Uterus (tissue), 4 donors: ENCODE measurements at places on chromosomes 5 and 9.
A peak's percentile ranks its signal among the peaks of the same experiment; 100 is the strongest.

- DNase-seq: no peak
Measured at GRCh38 chr5:179411161-179411841, 66.0 kb upstream of the ADAMTS2 start.

GRCh38 chr9:16103620-16104397 is 551.0 kb downstream of the CCDC171 start:
- peak; percentile 90 for DNase-seq

DNA sequence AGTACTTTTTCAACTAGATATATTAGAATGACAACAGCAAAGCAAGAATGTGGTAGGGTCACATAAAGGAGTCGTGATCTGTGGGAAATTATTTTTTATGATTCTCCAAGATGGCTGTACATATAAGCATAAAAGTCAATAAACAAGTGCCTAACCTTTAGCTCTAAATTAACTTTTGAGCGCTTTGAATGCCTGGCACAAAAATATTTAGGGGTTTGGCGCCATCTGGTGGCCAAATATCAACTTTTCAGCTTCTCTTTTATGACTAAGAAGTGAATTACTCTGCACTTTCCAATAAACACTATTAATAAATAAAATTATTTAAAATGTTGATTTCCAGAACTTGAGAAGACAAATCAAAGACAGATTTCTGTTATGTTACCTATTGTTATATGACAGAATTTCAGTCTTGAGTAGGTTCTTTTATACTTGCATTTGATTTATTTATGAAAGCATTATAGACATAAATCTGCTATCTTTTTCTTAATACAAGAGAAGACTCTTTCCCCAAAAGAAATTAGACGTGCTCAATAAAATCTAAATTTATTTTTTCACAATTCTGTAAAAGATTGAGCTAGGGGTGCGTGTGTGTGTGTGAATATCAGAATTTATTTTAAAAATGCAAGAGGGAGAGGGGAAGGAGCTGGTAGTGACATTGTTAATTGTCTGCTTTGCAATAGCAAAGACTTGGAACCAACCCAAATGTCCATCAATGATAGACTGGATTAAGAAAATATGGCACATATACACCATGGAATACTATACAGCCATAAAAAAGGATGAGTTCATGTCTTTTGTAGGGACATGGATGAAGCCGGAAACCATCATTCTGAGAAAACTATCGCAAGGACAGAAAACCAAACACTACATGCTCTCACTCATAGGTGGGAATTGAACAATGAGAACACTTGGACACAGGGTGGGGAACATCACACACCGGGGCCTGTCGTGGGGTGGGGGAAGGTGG is 36.7 kb upstream of the ARRDC3 start:
- DNase-seq: peak; percentile 45

DNA sequence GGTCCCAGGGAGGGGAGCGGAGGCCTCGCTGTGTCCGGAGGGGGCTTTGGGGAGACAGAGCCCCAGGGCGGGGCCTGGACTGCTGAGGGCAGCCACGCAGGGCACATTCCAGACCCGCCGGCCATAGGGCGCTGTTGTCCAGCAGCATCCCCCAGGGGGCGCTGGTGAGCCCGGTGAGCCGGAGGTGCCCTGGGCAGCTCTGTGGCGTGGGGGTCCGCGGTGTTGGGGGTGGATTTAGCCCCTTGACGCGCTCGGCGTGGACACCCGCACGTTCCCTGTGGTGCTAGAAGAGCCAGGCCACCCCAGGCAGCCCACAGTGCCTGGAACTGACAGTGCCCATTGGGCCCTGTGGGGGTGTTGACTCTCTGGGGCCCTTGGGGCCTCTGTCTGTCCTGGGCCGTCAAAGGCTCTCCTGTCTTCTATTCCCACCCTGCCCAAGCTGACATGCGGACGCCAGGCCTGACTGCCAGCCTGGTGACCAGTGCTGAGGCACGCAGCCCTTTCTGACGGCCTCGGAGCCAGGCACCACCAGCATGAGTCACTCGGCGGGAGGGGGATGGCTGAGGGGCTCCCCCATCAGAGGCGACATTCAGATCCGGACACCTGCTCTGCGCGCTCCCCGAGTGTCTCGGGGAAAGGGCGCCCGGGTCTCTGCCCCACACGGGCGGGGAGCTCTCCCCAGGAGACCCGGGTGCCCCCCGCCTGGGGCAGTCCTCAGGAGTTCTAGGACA is 23.9 kb downstream of the TPPP start:
- DNase-seq: no peak

DNA sequence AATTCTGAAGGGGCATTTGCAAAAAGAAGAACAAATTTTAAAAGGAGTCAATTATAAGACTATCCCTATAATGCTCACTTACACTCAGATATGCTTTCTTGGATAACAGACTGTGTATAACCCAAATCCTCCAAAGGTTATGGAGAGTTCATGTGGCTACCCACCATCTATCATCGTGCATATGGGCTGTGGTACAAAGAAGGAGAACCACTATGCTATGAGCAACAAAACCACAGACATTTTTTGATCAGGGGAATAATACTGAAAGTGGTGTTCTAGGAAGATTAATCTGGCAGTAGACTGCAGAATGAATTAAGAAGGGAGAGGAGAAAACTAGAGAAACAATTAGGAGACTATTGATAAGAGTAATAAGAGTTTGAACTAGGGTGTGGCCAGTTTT is 16.8 kb downstream of the NR3C1 start:
- DNase-seq: no peak

- DNase-seq: no peak
Measured at GRCh38 chr5:25393957-25394356, 749.2 kb upstream of the CDH10 start.

DNA sequence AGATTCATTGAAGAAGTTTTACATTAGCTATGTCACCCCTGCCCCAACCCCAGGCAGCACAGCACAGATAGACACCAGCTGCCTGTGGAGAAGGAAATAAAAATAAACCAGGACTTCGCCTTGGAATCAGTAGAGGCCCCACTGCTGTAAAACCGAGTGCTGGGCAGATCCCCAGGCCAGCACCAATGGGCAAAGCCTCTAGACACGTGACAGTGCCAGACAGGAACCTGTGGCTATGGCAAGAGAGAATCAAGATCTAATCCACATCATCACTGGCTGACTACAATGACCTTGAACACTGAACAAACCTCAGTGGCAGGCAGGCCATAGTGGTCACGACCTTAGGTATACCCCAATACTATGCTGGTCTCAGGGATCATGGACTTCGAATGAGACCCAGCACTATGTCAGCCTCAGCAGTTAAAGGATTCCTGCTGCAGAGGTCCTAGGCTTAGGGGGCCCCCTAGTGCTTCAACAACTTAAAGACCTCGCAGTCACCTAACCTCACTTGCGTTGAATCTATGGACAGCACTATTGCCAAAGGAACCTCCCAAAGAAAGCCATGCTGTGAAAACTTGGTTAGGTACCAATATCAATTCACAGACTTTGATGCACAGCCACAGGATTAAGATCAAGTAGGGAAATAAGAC is 2118.6 kb upstream of the C9orf72 start:
- no peak for DNase-seq

GRCh38 chr9:116337015-116337414 is 183.4 kb downstream of the PAPPA start:
- no peak for DNase-seq

- no peak for DNase-seq
Measured at GRCh38 chr5:15037247-15037908, 165.8 kb upstream of the ANKH start.

- no peak for DNase-seq
Measured at GRCh38 chr5:139177809-139178588, 20.2 kb downstream of the SIL1 start.
